ENCODE measurements at places on chromosomes 13 and 19. TPM values are rescaled to one million over a fixed set of nuclear protein-coding genes. Genes with fewer than 3 reads are reported as not detected.

GRCh38 chr19:48169578-48169938 lies 586 bp downstream of the LIG1 start:
- H3K27ac ChIP-seq = peak overlapping the region; percentile 94
- peaks cover 50% of the 10 kb centered on the region for H3K4me1 ChIP-seq
- peak overlapping the region; percentile 97 for H3K4me3 ChIP-seq
- H3K27me3 ChIP-seq = no peaks in the 10 kb centered on the region
- peak; percentile 92 for DNase-seq

DNA sequence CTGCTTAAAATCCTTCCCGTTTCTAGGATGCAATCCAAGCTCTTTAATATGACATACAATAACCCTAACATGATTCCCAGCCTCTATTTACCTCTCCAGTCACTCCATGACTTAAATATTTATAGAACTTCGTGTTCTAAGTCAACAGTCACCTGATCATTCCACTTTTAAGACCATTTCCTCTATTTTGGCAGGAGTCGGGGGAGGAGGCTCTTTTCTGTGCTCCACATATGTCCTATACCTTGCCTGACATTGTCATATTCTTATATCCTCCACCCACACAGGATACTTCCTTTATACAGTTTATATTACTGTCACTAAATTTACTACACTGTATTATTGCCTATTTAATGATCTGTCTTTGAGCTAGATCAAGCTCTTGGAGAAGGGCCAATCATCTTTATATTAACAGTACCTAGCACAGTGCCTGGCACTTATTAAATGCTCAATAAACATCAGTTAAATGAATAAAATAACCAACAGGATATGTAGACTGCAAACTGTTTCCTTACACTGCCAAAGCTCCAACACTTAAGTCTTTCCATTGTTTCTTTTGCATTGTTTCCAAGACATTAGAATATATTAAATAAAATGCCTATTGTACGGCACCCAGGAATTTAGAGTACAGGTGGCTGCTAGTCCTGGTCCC lies 2.7 kb downstream of the ARGLU1 start:
- H3K27ac ChIP-seq = no peak overlapping the region
- peaks cover 36% of the 10 kb centered on the region for H3K36me3 ChIP-seq
- no peak for DNase-seq
- no peaks in the 10 kb centered on the region for H3K27me3 ChIP-seq

DNA sequence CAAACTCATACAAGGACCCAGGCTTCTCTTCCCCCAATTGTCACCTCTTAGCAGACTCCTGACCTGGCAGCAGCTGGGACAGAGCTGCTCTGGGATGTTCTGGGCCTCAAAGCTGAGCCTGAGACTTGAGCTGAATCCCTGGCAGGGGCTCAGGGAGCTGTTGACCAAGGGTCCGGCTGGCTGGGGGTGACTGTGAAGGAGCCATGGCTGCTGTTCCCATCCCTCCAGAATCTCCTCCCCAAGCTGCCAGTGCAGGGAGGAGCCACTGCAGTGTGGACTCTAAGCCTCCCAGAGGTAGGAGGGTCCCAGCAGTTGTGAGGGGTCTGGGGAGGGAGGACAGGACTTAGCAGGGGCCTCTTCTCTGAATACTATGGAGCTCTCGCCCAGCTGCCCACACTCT lies 2.2 kb downstream of the SIGLEC6 start:
- H3K27ac ChIP-seq = no peak overlapping the region
- DNase-seq = no peak
- H3K27me3 ChIP-seq = peaks cover 47% of the 10 kb centered on the region
- no peaks in the 10 kb centered on the region for H3K36me3 ChIP-seq

GRCh38 chr13:98889419-98890085 lies 88.3 kb downstream of the DOCK9 start:
- no peaks in the 10 kb centered on the region for H3K27me3 ChIP-seq
- no peak overlapping the region for H3K27ac ChIP-seq
- H3K4me3 ChIP-seq = no peak overlapping the region
- peaks cover 46% of the 10 kb centered on the region for H3K36me3 ChIP-seq
- DNase-seq = no peak

RFPL4AL1 gene
- total RNA-seq = not detected

NRTN gene
- total RNA-seq = 0.20 TPM

DNA sequence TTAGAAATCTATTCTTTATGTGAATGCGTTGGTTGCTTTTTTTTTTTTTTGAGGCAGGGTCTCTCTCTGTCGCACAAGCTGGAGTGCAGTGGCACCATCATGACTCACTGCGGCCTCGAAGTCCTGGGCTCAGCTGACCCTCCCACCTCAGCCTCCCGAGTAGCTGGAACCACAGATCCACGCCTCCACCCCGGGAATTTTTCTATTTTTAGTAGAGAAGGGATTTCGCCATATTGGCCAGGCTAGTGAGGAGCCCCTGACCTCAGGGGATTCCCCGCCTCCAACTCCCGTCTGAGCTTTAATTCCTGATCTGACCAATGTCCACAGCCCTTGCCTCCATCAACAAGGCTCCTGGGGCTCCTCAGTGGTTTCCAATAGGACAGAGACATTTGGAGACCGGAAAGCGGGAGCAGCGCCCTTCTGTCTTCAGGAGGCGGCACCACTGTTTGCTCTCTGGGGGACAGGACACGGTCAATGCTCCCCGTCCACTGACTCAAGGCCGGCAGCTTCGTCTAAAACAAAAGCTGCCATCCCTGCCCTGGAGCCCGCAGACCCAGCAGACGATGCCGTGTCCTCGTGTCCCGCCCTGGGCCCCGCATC lies 503 bp downstream of the TUBA3C start:
- no peaks in the 10 kb centered on the region for H3K36me3 ChIP-seq
- DNase-seq = no peak
- no peaks in the 10 kb centered on the region for H3K27me3 ChIP-seq
- no peak overlapping the region for H3K27ac ChIP-seq

USP12 gene
- total RNA-seq = 23.5 TPM

DNA sequence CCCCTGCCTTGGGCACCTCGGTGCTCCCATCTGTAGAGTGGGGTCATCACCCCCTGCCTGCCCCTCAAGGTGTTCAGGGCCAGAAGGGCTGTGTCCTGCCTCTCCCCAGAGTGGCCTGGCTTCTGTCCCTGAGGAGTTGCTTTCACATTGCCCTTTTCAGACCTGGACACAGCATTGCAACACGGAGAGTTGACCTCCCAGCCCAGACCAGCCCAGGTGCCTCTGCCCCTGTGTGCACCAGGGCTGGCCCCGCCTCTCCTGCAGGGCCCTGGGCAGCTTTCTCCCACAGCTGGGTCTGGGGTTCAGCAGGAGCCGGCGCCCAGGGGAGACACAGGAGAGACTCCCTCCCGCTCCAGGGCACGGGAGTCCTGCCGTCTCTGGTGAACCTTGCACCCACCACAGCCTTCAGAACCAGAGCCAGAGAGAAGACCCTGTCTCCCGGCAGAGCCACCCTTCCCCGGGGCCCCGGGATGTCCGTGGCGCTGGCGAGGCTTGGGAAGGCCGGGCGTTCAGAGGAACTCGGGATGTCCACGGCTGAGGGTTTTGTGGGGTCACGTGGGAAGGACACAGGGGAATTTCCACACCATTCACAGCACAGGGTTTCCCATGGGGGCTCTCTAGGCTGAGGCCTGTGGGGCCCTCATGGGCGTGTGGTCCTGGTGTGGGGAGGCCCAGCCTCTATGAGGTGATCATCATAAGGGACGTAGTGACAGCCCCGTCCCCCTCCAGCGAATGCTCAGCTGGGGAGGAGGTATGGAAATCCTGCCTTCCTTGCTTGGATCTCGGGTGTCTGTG lies 23.2 kb downstream of the C13orf46 start:
- H3K36me3 ChIP-seq = peaks cover 5% of the 10 kb centered on the region
- H3K27me3 ChIP-seq = no peaks in the 10 kb centered on the region
- H3K4me1 ChIP-seq = peaks cover 4% of the 10 kb centered on the region
- no peak overlapping the region for H3K4me3 ChIP-seq

- H3K4me1 ChIP-seq = peaks cover 11% of the 10 kb centered on the region
- H3K36me3 ChIP-seq = no peaks in the 10 kb centered on the region
- peaks cover 17% of the 10 kb centered on the region for H3K27me3 ChIP-seq
- no peak overlapping the region for H3K27ac ChIP-seq
- H3K4me3 ChIP-seq = no peak overlapping the region
These were observed 58.3 kb upstream of the MEDAG start for GRCh38 chr13:30847650-30848307.

Data from activated CD4-positive, alpha-beta memory T cell treated with anti-CD3 and anti-CD28 coated beads, Interleukin-2, amount 10 ng/mL, durations not matched to agents 7 days and 5 days (primary cell).